Stimulated activated CD8-positive, alpha-beta memory T cell treated with anti-CD3 and anti-CD28 coated beads, Interleukin-2, amount 100 ng/mL, for 48 hours (primary cell): ENCODE measurements at places on chromosomes 5 and 9.

- DNase-seq = no peak
Measured at GRCh38 chr5:148912714-148913398, 86.4 kb downstream of the ADRB2 start.

DNA sequence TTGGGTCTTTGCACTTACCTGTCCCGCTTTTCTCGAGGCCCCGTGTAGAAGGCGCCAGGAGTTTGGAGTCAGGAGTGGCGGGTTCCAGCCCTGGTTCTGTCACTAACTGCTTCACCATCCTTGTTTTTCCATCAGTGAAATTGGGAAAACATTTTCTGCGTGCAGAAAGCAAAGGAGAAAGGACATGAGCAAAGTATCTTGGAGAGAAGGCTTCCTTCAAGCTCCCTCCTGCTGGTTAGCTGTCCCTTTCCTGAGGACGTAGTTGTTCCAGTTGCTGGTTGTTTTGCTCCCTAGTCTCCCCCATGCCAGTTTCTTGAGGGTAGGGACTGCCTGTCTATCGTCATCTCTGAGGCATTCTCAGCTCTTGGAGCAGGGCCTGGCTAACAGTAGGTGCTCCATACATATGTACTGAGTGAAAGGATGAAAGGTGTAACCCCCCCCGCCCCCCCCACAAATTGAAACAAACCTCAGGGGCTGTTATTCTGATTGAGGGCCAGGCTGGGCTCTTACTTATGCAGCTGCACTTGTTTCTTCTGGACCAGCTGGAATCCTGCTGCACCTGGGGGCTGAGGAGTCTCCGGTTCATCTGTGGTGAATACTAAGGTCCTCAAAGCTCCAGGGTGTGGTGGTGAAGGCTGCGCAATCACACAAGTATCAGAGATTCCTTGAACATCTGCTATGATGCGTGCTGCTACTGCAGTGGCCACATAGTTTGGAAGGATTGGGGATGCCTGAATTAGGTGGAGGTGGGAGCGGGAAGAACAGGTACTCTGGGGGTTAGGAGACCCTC is 1.0 kb downstream of the SMIM3 start:
- no peak for DNase-seq

DNA sequence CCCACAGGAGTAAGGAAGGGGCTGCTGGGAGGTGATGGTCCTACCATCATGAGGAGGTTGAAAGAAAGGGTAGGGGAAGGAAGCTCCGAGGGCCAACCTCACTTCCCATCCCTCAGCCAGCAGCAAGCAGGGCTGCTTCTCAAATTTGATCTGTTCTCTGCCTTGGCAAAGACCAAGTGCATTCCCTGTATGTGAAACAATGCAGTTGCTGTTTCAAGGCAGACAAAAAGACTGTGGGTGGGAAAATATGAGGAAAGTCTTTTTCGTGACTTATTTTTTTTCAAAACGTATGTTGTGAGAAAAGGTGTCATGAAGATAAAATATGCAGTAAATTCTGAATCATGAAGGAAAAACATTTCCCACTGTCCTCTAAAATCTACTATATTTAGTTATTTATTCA is 165.9 kb downstream of the ARSB start:
- DNase-seq = no peak

- no peak for DNase-seq
Measured at GRCh38 chr9:88773627-88774244, 217.5 kb upstream of the S1PR3 start.

DNA sequence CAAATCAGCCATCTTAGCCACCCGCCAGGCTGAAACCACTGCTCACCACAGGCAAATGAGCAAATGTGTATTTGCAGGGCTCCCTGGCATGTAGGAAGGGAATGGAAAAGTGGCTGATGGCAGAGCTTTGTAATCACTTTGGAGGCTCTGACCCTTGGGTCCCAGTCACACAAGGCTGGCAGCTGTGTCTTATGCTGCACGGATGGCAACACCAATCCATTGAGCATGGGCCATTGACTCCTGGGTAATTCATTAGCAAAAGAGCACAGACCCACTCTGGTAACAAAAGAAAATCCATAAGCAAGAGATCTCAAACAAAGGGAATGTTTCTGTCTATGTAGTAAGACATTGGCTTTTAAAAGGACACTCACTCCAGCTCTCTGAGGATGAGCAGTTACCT is 57.6 kb downstream of the SPOCK1 start:
- no peak for DNase-seq

GRCh38 chr5:138491284-138491648 is 26.0 kb downstream of the EGR1 start:
- no peak for DNase-seq

DNA sequence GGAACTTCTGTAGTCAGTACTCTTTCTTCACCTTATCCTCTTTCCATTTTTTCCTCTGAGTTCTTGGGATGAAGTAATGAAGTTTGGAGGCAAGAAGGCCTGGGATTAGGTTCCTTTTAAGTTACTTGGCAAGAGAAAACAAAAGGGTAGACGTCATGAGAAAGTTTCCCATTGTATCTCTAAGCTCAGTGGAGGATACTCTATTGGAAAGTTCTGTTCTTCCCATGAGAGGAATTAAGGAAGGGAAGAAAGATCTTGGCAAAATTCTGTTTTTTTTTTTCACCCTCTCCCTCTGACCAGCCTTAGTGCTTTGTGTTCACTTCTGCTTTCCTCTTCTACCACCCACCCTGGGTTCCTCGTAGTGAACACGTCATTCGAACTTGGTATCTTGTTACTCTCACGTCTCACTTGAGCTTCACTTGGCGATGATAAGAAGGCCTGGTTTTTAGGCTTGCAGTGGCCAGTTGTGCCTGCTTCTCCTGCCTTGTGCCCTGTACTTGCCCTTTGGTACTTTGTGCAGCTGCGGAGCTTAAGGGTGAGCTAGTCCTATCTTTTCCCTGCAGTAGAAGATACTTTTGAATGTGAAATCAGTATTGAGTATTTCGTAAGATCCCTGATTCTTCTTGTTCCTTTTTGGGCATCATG is 67.0 kb downstream of the ARHGAP26 start:
- no peak for DNase-seq

DNA sequence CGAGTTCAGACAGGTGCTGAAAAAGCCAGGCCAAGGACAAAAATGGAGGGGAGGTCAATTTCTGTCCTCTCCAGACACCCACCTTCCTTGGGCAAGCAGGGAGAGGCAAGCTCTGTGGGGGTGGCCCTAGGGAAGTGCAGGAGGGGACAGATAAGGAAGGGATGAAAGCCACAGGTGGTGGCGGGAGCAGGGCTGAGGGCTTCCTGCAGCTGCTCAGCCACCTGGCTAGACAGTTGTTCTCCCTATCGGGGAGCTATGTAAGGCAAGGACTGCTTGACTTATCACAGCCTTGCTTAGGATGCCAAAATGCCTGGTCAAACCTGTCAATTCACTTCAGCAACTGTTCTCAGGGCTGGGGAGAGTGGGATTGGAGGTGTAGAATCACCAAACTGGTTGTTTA is 266.1 kb downstream of the ZSWIM6 start:
- DNase-seq = no peak

GRCh38 chr5:16857635-16858034 is 78.5 kb downstream of the MYO10 start:
- no peak for DNase-seq

DNA sequence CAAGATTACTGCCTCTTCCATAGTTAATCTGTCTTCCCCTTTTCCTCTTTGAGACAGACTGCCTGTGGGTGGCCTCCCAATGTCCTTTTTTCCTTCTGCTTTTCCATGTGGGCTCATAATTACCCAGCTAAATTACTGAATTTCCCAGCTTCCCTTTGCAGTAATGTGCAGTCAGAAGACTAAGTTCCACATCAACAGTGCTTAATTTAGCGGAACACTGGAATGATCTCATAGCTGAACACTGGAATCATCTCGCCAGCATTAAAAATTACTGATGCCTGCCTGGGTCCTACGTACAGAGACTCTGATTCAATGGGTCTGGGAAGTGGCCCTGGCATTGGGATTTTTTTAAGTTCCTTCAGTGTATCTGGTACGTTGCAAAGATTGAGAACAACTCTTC is 84.3 kb downstream of the DNAH5 start:
- DNase-seq = no peak

DNA sequence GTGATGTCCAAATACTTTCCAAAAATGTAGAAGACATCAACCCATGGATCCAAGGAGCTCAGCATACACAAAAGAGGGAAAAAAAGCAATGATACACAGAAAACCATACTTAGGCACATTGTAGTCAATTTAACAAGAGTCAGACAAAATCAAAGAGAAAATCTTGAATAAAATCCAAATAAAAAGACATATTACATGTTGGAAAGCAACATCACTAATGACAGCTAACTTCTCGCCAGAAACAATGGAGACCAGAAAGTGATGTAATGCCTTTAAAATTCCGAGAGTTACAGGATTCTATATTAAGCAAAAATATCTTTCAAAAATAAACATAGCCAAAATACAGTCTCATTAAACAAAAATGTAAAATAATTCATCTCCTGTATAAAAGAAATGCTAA is 79.8 kb upstream of the SLCO4C1 start:
- DNase-seq = no peak

DNA sequence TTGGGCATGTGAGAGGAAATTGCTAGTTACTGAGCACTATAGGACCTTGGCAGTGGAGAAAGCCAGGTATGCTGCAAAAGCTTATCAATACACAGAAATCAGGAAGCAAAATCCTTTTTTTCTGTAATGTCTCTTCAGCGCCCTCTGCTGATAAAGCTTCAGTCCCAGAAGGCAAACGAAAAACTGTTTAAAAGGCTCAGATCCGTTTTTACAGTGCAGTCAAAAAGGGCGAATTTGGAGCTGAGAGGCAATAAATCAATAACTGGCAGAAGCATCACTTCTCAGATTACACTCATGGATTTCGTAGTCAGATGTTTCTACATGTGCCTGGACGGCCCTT is 1.1 kb upstream of the MAN2A1 start:
- no peak for DNase-seq

DNA sequence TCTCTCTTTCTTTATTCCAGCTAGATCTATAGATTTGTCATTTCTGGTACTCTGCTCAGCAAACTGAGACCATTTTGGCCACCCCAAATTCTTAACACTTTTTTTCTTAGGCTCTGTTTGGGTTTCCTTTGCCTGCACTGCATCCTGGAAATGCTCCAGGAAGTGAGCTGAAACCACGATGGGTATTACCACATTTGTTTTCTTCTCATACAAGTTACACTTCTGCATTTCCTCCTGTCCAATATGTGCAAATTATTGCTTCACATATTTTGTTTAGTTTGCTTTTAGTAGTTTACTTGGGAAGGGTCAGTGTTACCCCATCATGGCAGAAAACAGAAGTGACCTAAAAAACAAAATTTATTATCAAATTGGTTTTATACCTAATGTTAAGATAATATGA is 498.6 kb upstream of the GRIN3A start:
- no peak for DNase-seq

DNA sequence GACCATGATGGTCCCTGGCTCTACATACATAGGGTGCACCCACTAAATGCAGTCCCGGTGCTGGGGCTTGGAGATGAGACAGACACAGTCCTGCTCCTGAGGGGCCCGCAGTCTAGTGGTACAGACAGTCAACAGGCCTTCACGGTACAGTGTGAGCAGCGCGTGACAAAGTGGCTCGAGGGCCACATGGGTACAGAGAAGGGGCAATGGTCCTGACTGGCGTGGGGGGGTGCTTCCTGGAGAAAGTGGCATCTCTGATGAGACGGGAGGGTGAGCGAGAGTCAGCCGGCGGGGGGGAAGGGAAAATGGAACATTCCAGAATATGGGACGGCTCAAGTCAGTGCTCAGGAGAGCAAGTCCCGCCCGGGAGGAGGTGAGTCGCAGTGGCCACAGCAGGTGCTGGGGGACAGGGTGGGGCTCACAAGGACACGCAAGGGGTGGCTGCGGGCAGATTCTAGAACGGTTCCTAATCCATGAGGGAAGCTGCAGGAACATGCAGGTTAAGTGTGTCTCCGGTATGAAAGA is 38.0 kb downstream of the WHRN start:
- DNase-seq = no peak

DNA sequence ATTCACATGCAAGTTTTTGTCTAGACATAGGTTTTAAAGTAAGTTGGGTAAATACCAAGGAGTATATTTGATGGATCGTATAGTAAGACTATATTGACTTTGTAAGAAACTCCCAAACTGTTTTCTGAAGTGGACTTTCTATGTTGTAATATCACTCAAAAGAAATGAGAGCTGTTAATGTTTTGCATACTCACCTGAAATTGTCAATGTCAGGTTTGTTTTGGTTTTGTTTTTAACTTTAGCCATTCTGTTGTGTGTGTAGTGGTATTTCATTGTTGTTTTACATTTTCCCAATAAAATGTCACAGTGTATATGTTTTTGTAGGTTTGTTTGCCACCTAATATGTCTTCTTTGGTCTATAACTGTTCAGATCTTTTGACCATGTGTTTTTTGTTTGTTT is 375.7 kb upstream of the CDH9 start:
- DNase-seq = no peak

DNA sequence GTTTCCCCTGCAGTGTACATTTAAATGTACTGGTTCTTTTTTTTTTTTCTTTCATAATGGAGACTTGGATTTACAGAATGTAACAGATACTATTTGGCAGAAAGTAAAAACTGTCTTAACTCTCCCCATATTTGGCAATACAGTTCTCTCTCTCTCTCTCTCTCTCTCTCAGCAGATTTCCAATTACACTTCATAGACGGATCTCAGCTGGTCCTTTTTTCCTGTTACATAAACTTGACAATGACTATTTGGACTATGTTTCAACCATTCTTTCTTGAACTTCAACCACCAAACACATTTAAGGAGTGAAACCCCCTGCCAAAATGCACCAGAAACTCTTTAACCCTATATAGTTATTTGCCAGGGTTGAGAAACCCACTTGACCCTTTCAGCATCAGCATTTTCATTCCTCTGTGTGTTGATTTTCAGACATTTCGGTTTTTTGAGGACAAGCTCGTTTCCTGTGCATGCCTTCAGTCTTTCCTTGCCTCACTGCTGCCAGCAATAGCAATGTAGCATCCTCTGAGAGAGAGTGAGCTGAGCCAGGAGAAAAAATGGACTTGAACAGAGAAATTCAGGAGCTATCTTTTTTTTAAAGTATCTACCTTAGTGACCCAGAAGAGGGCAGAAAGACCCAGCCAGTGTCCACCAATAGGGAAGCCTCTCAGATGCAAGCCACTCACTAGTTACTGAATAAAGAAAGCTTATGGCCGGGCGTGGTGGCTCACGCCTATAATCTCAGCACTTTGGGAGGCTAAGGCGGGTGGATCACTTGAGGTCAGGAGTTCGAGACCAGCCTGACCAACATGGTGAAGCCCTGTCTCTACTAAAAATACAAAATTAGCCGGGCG is 26.0 kb upstream of the GNA14 start:
- DNase-seq = no peak

DNA sequence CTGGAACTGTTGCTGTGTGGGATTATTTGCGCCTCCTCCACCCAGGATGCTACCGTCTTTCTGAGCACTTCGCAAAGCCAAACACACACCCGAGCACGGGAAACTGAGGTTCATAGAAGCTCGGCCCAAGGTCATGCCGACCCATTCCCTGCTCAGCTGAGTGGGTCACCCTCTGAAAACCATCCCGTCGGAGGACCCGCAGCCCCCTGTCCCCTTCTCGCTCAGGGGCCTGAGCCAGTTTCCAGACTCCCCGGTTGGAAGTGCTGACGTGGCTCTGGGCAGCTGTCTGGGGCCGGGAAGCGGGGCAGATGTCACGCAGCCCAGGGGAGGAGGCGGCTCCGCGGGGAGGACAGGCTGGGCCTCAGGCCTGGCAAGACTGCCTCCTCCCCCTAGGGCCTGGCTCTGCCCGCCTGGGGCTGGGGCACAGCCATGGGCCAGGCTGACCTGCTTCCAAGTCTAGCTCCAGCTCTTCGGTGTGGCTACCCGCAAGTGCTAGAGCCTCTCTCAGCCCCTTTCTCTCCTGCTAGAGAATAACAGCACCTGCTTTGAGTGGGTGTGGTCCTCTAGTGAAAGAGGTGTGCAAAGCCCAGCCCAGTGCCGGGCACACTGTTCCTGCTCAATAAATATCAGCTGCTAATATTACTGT is 9.9 kb upstream of the CXXC5 start:
- DNase-seq = no peak

- DNase-seq = no peak
Measured at GRCh38 chr5:135444360-135444759, 2.8 kb downstream of the DCANP1 start.
